Stimulated activated CD4-positive, alpha-beta T cell treated with anti-CD3 and anti-CD28 coated beads, Interleukin-12 subunit alpha, Interleukin-12 subunit beta, amount 100 ng/mL, for 4 hours (primary cell): ENCODE measurements at places on chromosomes 11 and 22.

- DNase-seq = no peak
Measured at GRCh38 chr22:32827049-32827602, 25.6 kb downstream of the TIMP3 start.

DNA sequence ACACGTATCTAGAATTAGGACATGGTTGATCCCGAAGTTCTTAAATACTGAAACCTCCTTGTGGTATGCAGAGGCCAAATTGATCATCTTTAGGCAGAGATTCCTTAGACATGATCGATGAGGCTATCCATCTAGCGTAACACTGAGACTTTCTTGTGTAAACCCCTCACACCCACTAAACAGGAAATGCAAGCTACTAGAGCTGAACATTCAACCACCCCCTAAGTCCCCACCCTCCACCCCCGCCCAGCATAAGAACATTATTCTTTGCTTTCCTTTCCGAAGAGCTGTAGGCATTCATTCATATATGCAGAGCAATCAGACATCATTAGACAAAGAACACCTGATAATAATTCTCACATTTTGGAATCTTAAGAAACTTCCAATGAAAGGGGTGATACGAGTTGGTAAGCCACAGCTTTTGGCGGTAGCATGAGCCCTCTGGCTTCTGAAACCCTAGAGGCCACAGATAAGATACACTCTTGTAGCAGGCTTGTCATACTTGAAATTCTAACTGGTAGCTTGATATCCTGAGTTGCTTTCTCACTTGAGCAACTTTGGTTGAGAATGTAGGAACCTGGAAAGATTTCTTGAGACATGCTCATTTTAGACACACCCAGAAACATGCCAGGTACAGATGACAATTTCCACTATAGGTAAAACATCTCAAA lies 42.2 kb downstream of the FLI1 start:
- no peak for DNase-seq

GRCh38 chr22:44363013-44363979 lies 50.5 kb upstream of the SHISAL1 start:
- no peak for DNase-seq

- DNase-seq = no peak
Measured at GRCh38 chr11:17777086-17777737, 42.6 kb downstream of the KCNC1 start.

DNA sequence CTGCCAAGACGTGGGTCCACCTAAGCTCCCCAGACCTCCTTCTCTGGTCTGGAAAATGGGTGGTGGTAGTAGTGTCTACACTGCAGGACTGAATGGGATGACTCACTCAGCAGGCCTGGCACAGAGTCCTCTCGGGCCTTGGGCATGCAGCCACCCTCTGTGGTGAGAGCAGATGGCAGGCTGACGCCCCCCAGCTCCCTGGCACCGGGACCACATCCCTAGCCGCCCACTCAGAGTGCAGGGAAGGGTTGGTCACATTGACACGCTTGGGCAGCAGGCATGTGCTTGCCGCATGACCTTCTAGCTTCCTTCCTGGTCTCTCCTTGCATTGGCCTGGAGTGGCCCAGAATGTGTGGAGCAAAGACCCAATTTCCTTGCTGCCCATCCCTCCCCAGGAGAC lies 30.7 kb upstream of the PRODH start:
- DNase-seq = no peak

DNA sequence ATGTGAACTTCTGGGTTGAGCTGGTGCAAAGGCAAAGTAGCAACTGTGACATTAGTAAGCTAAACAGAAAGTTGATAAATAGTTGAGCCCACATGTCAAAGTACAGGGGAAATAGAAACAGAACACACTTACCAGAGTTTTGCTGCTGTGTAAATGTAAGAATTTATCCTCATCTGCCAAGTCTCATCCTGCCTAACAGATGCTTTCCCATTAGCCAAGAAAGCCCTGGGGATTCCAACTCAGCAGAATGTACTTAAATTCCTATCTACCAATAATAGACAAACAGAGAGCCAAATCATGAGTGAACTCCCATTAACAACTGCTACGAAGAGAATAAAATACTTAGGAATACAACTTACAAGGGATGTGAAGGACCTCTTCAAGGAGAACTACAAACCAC lies 7.3 kb upstream of the OR51A2 start:
- no peak for DNase-seq

DNA sequence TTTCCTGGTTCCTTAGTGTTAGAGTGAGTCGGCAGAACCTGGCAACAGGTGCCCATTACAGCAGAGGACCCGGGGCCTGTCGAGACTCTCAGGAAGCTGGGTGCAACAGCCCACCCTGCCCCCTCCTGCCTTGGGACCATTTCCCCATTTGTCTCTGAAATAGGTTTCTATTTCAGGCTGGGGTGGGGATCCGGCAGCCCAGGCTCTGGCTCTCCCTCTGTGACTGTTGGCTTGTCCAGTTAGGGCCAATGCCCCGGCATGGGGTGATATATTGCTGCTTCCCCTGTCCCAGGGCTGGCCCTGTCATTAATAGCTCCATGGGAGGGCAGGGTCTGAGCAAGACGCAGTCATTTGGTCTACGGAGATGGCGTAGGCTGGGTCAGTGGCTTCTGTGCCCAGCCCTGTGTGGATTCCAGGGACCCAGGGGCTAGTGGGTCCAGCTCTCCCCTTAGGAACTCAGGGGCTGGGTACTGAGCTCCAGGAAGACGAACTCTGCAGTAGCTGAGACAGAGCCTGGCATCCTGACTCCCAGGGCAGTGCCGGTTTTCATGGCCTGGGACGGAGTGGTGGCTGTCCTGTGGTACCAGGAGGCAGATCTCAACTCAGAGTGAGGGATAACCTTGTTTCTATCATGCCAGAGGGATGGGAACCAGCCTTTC lies 2.7 kb downstream of the P2RY6 start:
- no peak for DNase-seq

GRCh38 chr11:63874511-63874910 lies 35.6 kb downstream of the MARK2 start:
- no peak for DNase-seq
